ENCODE measurements at places on chromosomes 16 and 17. TPM values are rescaled to one million over a fixed set of nuclear protein-coding genes. Genes with fewer than 3 reads are reported as not detected.

The UNC13D gene
- total RNA-seq = 15.0 TPM

GRCh38 chr16:68113059-68113761 lies 28.0 kb downstream of the NFATC3 start:
- peaks cover 7% of the 10 kb centered on the region for H3K4me1 ChIP-seq
- H3K36me3 ChIP-seq = no peaks in the 10 kb centered on the region
- no peak overlapping the region for H3K27ac ChIP-seq
- H3K4me3 ChIP-seq = no peak overlapping the region
- no peaks in the 10 kb centered on the region for H3K27me3 ChIP-seq
- no peak for DNase-seq

GRCh38 chr17:31493656-31494155 lies 102.2 kb downstream of the RAB11FIP4 start:
- H3K36me3 ChIP-seq = no peaks in the 10 kb centered on the region
- no peak for DNase-seq
- H3K4me3 ChIP-seq = no peak overlapping the region
- no peaks in the 10 kb centered on the region for H3K4me1 ChIP-seq
- no peak overlapping the region for H3K27ac ChIP-seq
- no peaks in the 10 kb centered on the region for H3K27me3 ChIP-seq

The AOC3 gene
- total RNA-seq = 14.8 TPM

GRCh38 chr17:48907713-48908046 lies 527 bp upstream of the UBE2Z start:
- H3K36me3 ChIP-seq = no peaks in the 10 kb centered on the region
- peak overlapping the region; percentile 93 for H3K27ac ChIP-seq
- peak overlapping the region; percentile 81 for H3K4me3 ChIP-seq
- H3K27me3 ChIP-seq = no peaks in the 10 kb centered on the region

GRCh38 chr17:2551928-2552327 lies 40.2 kb upstream of the METTL16 start:
- H3K4me1 ChIP-seq = no peaks in the 10 kb centered on the region
- no peak overlapping the region for H3K27ac ChIP-seq
- no peaks in the 10 kb centered on the region for H3K27me3 ChIP-seq
- H3K4me3 ChIP-seq = no peak overlapping the region

- no peak for DNase-seq
- H3K4me1 ChIP-seq = no peaks in the 10 kb centered on the region
- no peaks in the 10 kb centered on the region for H3K36me3 ChIP-seq
- no peaks in the 10 kb centered on the region for H3K27me3 ChIP-seq
Measured at GRCh38 chr16:84854759-84855158, 35.0 kb downstream of the CRISPLD2 start.

The BCO1 gene
- 0.87 TPM for total RNA-seq

DNA sequence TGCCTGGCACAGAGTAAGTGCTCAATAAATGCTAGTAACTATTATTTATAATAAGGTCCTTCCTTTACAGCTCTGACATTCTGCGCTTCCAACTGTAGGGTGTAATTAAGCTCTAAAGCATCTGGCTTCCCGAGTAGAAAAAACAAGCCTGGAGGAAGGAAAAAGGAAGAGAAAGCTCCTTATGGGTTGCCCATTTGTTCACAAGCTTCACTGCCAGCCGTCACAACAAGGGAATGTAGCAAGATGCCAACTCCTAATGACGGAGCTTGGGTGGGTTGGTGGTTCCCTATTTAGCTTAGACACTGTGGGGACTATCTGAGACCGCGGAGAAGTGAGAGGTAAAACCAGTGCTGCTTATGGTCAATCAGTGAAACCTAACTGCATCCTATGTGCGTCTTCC lies 7.3 kb upstream of the RPRML start:
- DNase-seq = no peak
- H3K36me3 ChIP-seq = no peaks in the 10 kb centered on the region
- H3K4me3 ChIP-seq = no peak overlapping the region
- no peaks in the 10 kb centered on the region for H3K4me1 ChIP-seq

GRCh38 chr16:65446427-65446826 lies 324.6 kb upstream of the CDH11 start:
- no peak for DNase-seq
- no peaks in the 10 kb centered on the region for H3K27me3 ChIP-seq
- H3K4me3 ChIP-seq = no peak overlapping the region
- H3K4me1 ChIP-seq = no peaks in the 10 kb centered on the region
- H3K27ac ChIP-seq = no peak overlapping the region
- H3K36me3 ChIP-seq = no peaks in the 10 kb centered on the region

The MAF gene
- 84.6 TPM for total RNA-seq

The SLC16A11 gene
- 0.55 TPM for total RNA-seq

DNA sequence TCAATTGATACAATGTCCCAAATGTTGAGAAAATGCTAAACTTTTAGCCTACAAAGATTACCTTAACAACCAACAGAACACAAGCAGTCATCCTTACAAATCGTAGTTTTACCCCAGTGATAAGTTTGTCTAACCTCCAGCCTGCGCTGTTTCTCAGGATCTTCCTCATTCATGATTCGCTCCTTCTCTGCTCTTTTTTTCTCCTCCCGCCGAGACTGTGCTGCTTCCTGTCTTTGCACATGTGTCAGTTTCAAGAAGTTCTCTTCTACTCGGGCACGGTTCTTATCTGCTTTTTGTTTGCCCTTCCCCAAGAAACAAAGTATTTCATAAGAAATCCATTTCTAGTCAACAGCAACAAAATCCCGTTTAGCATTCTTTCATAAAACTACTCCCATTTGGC lies 10.2 kb upstream of the STRADA start:
- H3K27me3 ChIP-seq = no peaks in the 10 kb centered on the region
- H3K4me1 ChIP-seq = no peaks in the 10 kb centered on the region
- no peaks in the 10 kb centered on the region for H3K36me3 ChIP-seq
- H3K4me3 ChIP-seq = no peak overlapping the region

All from testis (tissue), 5 donors.